ENCODE measurements at places on chromosomes 4 and X. TPM values are rescaled to one million over a fixed set of nuclear protein-coding genes. Genes with fewer than 3 reads are reported as not detected.
A peak's percentile ranks its signal among the peaks of the same experiment; 100 is the strongest.

- no peaks in the 10 kb centered on the region for H3K27me3 ChIP-seq
- no peak overlapping the region for H3K27ac ChIP-seq
Measured at GRCh38 chr4:8310306-8310705, 40.8 kb downstream of the HTRA3 start.

GRCh38 chr4:2794486-2795299 lies 1.8 kb downstream of the SH3BP2 start:
- DNase-seq = no peak
- peak overlapping the region; percentile 7 for H3K4me3 ChIP-seq
- peak overlapping the region; percentile 63 for H3K27ac ChIP-seq
- no peaks in the 10 kb centered on the region for H3K36me3 ChIP-seq
- H3K4me1 ChIP-seq = peaks cover 25% of the 10 kb centered on the region
- H3K27me3 ChIP-seq = no peaks in the 10 kb centered on the region

GRCh38 chr4:68630371-68630770 lies 40.1 kb downstream of the UGT2B15 start:
- no peak overlapping the region for H3K27ac ChIP-seq
- H3K27me3 ChIP-seq = no peaks in the 10 kb centered on the region
- H3K4me1 ChIP-seq = no peaks in the 10 kb centered on the region
- no peaks in the 10 kb centered on the region for H3K36me3 ChIP-seq

GRCh38 chr4:154126276-154126675 lies 337.4 kb upstream of the SFRP2 start:
- H3K27ac ChIP-seq = no peak overlapping the region
- H3K4me1 ChIP-seq = no peaks in the 10 kb centered on the region
- H3K27me3 ChIP-seq = no peaks in the 10 kb centered on the region
- no peak for DNase-seq
- H3K36me3 ChIP-seq = no peaks in the 10 kb centered on the region

- H3K27ac ChIP-seq = no peak overlapping the region
- no peaks in the 10 kb centered on the region for H3K27me3 ChIP-seq
- no peaks in the 10 kb centered on the region for H3K4me1 ChIP-seq
Measured at GRCh38 chr4:3250956-3251690, 2.2 kb downstream of the MSANTD1 start.

HTR2C gene
- not detected for total RNA-seq

HAND2 gene
- not detected for total RNA-seq

NUDT11 gene
- 114 TPM for total RNA-seq

GABRB1 gene
- not detected for total RNA-seq

GAGE12H gene
- not detected for total RNA-seq

PHEX gene
- total RNA-seq = 0.34 TPM
